ENCODE measurements at places on chromosomes 1 and 21.

DNA sequence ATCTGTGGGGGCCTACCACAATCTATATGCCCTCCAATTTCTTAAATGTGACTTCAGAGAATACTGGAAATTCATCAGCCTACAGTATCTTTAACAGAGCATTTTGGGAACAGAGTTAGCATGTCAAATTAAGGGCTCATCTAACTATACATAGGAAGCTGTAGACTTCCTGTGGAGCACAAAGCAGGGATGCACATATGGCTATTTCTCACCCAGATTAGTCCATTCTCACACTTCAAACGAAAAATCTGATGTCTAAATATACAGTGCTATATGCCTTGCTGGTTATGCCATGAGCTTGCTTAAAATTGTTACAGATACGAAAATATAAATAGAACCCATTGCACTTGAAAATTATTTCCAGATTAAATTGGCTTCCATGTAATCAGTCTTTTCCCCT lies 1922.8 kb downstream of the MRPL39 start:
- no peak for DNase-seq

DNA sequence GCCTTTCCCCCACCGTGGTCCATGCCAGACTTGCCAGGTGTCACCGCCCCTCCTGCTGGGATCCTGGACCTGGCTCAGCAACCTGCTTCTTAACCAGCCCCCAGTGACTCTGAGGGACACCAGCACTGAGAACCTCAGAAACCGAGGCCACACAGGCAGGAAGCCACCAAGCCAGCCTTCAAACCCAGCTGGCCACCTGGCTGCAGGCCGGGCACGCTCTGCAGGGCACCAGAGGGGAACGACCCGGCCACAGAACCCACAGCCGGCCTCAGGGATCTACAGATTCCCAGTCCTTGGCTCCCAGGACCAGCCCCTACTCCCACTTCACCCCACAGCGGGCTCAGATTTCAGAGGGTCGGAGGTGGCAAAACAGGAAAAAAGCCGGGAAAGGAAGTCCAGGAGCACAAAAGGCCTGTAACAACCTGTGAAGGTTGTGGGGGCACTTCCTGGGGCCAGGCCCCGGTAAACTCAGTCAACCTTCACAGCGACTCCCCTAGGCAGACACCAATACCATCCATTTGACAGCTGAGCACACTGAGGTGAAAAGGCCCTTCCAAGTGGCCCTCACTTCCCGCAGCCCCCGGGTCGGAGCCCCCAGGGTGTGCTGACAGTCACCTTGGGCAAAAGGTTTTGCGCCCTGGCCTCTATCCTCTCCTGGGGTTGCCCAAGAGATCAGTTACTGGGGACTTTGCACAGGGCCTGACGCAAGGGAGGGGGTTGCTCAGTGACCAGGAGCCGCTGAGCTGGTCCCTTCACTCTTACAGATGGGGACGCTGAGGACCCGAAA lies 14.1 kb downstream of the RUNX3 start:
- no peak for DNase-seq

DNA sequence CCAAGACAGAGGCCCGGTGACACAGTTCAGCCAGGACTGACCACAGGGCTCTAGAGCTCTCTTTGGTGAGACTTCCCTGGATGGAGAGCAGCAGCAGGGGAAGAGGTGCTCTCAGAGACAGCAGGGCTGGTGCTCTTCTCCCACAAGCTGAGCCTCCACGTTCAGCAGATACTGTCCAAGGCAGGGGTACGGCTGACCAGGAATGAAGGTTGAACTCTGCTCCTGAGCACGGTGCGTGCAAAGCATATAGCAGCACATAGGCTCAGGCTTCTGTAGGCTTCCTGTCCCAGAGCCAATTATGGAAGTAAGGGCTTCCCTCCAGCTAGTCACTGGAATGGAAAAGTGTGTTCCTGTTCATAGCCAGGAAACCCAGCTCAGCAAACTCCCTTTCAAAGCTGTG lies 23.9 kb downstream of the DMBX1 start:
- DNase-seq = no peak

- no peak for DNase-seq
Measured at GRCh38 chr1:99566290-99567021, 79.5 kb upstream of the PALMD start.

DNA sequence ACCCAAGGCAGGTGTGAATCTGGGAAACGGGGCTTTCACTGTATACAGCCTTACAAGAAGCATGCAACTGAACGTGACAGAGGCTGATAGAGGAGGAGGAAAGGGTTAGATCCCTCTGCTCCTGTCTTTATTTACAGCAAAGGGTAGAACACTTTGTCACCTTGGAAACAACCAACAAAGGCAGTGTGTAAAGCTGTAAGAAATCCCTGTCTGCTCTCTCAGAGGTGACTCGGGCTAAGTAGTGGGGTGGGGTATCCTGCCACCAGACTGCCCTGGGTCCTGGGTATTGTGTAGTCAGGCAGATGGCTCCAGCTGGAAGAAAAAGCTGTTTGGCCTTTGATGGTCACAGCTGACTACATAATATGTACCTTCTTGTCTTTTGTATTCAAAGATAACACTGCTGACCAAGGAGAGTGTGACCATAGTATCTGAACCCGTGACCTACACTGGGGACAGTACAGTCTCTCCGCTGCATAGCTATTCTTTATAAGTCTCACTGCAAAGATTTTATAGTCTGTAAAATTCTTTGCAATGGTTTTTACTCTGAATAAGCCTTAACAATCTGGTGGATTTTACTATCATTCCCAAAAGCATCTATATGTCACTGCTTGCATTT lies 22.1 kb upstream of the POU2F1 start:
- DNase-seq = no peak

DNA sequence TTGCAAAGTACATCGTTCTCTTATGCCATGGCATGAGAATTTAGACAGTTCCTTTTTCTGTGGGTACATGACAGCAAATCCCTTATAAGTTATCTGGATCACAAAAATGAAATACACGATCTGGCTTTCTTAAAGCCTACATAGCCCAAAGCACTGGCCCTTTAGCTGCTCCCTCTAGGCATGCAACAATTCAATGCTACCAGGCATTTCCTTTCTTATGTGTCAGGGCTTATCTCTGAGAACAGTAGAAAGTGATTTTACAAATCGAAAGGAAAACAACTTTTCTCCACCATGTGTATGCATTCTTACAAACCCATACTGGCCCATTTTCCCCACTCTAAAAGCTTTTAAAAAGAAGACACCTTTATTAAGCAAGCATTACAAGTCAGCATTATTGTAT lies 139.7 kb downstream of the GRIK1 start:
- no peak for DNase-seq

GRCh38 chr1:28010969-28011368 lies 51.2 kb downstream of the XKR8 start:
- DNase-seq = no peak

GRCh38 chr1:50562106-50562505 lies 138.9 kb upstream of the DMRTA2 start:
- no peak for DNase-seq

DNA sequence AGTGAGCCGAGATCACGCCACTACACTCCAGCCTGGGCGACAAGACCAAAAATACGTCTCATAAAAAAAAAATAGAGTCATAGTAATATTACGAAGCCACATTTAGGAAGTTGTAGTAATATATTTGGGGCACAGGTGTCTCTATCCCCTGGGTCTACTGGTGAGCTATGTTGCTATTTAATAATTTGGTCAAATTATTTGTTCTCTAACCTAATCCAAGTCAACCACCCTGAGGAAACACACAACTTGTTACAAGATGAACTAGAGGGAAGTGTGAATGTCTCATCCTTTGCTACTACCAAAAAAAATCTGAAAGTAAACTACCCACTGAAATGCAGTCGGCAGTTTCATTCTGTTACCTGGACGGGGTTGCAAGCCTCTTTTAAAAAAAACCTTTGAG lies 35.3 kb downstream of the RGS8 start:
- no peak for DNase-seq
